Amniotic stem cell (primary cell): ENCODE measurements at places on chromosomes 1 and 21.
A peak's percentile ranks its signal among the peaks of the same experiment; 100 is the strongest.

DNA sequence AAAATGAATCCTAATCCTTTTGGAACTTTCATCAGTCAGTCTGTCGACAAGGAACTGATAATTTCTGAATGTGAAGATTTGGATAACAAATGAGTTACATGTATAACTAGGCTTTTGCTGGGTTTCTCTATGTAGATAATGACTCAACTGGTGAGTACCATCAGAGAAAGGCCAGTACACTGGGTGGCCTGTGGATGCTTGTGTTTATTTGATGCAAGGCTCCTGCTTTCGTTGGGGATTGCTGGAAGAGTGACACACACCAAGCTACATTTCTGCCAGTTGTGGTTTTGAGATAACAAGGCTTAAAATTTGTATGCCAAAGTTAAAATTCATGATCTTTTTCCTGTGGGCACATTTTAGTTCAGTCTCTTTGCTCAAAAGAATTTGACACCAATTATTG lies 115.7 kb upstream of the UBE2U start:
- DNase-seq, result peak; percentile 69

- no peak for DNase-seq
Measured at GRCh38 chr1:109396871-109397580, 692 bp downstream of the SORT1 start.

GRCh38 chr1:14320986-14321385 lies 277.5 kb upstream of the KAZN start:
- DNase-seq, result no peak

DNA sequence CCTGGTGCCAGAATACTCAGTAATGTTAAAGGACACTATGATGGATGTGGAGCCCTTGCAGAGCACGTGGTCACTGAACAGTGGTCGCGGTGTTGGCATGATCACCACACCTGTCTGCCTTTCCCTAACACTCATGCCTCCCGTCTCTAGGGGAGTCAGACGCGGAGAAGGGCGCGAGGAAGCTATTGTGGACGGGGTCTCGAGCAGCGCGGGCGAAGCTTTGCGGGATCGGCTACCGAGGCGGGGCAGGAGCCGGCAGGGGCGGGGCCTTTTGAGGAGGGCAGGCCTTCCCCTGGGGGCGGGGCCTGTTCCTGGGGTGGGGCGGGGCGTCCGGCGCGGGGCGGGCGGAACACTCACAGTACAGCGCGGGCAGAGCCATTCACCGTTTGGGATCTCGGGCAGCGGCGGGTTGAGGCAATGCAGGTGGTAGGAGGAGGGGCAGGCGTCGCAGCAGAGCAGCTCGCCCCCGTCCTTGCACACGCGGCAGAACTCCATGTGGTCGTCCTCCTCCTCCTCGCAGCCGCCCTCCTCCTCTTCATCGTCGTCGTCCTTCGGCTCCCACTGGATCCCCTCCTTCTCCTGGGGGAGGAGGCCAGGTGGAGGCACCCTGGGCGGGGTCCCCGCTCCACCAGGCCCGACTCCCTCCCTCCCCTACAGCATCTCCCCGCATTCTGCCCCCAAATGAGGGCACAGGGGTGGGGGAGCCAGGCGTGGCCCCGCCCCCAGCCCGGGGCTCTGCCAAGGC lies 31.5 kb downstream of the CHD5 start:
- no peak for DNase-seq
